NCI-H774 (cell line): ENCODE measurements at places on chromosomes 7 and 10.

- peak; percentile 11 for DNase-seq
These were observed 145.5 kb downstream of the TRIL start for GRCh38 chr7:28812616-28813015.

DNA sequence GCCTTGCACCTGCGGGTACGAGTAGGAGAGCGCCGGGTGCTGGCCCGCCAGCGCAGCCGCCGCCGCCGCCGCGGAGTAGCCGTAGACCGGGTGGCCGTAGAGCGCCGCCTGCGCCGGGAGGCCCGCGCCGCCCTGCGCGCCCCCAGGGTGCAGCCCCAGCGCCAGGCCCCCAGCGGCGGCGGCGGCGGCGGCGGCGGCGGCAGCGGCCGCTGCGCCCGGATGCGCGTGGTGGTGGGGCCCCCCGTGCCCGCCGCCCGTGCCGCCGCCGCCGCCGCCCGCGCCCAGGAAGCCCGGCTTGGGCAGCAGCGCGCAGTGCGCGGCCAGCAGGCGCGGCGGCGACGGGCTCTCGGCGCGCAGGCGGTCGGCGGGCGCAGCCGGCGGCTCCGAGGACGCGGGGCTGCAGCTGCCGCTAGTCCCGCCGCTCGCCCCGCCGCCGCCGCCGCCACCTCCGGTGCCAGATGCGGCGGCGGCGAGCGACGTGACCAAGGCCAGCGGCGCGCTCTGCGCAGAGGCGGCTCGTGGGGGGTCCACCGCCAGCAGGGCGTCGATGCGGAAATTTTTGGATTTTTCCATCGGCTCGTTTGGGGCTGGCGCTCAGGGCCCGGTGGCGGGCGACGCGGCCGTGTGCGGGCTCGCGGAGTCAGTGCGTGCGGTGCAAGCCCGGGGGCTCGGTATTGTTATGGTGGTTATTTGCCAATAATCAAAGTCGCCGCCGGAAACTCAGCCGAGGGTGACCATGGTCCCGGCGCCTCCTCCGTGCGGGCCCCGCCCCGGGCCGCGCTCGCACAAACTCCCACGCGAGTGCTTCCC is 480 bp downstream of the MNX1 start:
- no peak for DNase-seq

GRCh38 chr10:92124616-92125143 is 166.2 kb downstream of the CPEB3 start:
- no peak for DNase-seq

GRCh38 chr7:126700807-126701604 is 551.7 kb downstream of the GRM8 start:
- peak; percentile 68 for DNase-seq

DNA sequence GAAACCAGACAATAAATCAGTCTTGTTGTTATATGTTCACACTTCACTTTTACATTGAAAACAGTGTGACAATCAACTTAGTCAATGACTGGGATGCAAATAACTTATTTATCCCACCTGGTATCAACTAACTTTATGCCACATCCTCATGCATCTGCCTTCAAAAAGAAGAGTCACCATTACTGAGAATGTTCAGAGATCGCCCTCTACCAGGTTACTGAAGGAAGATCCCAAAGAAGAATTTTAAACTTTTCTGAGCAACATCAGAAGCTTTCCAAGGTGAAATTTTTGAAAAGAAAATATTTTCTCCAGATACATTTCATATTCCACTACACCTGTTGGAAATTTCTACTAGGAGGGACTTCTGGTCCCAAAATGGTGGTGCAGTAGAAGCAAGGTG is 359.5 kb downstream of the PTPRN2 start:
- no peak for DNase-seq

GRCh38 chr7:29167721-29168120 is 21.4 kb upstream of the CPVL start:
- no peak for DNase-seq

DNA sequence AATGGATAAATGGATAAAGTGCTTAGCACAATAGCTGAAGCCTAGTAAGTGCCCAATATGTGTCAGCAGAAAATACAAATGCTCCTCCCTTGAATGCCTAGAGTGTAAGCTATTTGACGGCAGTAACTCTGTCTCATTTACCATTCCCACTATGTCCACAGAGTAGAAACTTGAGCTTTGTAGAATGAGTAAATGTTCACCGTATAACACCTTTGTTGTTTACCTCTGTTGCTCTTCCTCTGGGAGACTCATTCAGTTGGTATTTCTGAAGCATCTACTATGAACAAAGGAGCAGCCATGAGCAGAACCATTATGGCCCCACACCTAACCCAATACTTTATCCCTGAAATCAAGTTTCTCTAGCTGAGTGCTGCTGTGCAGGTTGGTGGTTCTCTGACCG is 8.4 kb upstream of the SLC16A12 start:
- no peak for DNase-seq

- no peak for DNase-seq
These were observed 4.6 kb downstream of the SHOC2 start for GRCh38 chr10:110923856-110924493.

DNA sequence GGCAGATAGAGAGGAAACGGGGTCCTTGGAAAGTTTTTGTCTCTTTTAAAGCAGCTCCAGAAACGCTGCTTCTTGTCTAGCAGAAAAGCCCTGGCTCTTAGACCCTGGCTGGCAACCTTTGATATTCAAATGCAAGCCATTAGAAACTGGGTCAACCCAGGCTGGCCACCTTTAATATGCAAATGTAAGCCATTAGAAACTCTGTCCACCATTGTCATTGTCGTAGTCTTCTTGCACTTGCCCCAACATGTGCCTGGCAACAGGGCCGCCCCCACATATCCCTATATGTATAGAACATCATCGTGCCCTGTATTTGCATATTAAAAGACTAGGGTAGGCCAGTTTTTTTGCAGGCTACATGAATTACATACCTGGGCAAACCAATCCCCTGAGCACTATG is 621.3 kb upstream of the DPP6 start:
- DNase-seq, result no peak

- DNase-seq, result no peak
These were observed 105.2 kb upstream of the FAM171A1 start for GRCh38 chr10:15476337-15476736.
